ENCODE measurements at places on chromosomes 3 and 15. TPM values are rescaled to one million over a fixed set of nuclear protein-coding genes. Genes with fewer than 3 reads are reported as not detected.

DNA sequence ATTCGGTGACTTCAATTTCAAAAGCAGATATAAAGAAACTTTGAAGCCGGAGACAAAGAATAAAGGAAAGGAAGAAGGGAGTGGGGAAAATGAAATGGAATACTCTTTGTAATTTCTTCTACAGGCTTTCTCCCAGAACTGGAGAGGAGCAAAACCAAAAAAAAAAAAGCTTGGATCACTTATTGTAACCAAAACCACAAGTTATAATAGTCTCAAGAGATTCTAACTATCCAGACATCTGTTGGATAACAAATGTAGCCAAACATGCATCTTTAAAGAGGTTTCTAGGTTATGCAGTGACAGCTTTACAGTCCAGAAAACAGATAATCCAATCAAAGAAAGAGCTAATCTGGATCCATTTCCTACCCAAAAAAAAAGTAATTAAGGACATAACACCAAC is 36.2 kb downstream of the VGLL3 start:
- no peak for DNase-seq

GRCh38 chr15:98395974-98396610 is 252.2 kb upstream of the IGF1R start:
- no peak for DNase-seq

- no peak for DNase-seq
These were observed 142.3 kb upstream of the RASGRP1 start for GRCh38 chr15:38706956-38707355.

GRCh38 chr3:29333576-29333975 is 52.7 kb downstream of the RBMS3 start:
- DNase-seq = no peak

DNA sequence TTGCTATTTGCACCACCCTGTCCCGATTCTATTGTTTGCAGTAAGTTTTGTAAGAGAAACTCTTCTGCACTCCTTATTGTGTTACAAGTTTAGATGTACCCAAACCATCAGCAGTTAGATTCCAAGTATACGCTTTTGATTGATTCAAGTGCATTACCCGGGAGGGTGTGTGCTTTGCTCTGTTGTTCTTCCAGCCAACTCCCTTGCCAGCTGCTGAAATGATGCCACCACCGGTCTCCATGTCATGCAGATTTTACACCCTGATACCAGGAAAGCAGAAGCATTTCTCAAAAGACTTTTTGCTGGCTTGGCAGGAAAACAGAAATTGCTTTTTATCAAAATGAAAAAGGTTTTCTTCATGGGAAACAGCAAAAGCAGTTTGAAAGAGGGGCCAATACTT is 1006.6 kb upstream of the CFAP20DC start:
- DNase-seq = no peak

DNA sequence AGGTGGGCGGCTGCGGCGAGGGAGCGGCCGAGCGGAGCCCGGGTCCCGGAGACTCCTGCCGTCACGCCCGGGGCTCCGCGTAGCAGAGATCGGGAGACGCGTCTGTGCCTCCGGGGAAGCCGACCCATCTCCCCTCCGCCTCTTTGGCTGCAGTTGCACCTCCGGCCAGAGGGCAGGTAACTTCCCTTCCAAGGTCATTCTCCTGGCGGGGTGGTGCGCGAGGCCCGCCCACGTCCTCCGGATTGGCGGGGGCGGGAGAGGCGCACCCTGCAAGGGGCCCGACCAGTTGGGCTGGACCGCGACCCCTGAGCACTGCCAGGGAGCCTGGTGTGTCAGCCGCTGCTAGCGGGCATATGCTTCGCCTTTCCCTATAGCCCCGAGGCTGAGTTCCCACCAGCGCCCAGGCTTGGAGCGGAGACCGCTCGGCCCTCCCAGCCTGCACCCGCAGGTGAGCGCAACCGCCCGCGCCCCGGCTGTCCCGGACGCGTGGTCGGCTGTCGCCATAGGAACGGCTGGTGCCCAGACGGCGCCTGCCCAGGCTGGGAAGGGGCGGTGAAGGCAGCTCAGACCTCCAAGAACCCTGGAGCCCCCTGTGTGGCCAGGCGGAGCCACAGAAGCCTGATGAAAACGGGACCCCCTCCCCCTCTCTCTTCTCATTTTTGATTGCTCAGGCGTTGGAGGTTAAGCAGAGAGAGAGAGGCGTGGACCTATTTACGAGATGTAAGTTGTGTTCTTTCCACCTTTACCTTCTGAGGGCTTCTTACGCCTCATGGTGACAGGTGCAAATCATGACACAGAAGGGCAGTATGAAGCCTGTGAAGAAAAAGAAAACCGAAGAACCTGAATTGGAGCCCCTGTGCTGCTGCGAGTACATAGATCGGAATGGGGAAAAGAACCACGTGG is 453 bp downstream of the ZDHHC23 start:
- DNase-seq = no peak

GRCh38 chr3:21477541-21478288 is 273.3 kb downstream of the ZNF385D start:
- DNase-seq = no peak

GRCh38 chr3:66483409-66483906 is 17.4 kb downstream of the LRIG1 start:
- no peak for DNase-seq

- DNase-seq = no peak
These were observed 224.8 kb upstream of the HES1 start for GRCh38 chr3:193910886-193911738.

DNA sequence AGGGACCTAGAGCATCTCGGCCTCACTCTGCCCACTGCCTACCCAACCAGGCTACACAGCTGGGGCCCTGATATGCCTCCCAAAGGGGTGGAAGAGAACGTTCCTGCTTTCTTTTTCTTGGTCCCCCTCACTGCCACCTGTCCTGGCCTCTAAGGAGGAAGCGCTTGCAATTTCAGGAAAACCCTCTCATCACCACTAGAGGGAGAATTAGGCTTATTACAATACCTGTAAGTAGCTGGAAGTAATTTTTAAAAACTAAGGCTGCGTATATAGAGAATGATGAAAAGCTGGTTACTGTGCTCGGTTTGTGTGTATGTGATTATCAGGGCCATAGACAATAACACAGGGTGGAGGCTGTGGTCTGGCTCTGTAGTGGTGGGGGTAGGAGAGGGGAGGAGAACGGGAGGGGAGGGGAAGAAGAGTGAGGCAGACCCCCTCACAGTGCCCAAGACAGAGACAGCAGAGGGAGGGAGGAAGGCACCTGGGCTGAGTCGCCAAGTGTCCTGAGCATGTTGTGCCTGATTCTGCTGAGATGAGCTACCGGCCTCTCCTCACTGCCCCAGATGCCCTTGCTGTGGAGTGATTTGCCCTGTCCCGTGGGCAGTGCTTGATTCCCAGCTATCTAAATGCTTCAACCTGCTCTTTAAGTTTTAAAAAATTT is 3.3 kb downstream of the GABRG3 start:
- DNase-seq = no peak

DNA sequence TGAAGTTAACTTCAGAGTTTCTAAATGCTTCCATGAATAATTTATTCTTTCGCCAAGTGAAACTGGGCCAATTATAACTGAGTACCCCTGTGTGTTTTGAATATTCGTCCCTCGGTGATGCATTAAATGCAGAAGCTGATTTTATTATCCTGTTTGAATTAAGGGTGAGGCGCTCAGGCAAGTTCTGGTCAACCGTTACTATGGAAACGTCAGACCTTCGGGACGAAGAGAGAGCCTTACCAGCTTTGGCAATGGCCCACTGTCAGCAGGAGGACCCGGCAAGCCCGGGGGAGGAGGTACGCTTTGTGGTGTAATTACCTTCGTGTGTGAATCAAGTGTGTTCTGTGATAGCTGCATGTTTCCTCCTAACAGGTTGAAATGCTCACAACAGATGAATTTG is 239.8 kb downstream of the ITPR1 start:
- no peak for DNase-seq

- no peak for DNase-seq
These were observed 1.1 kb upstream of the PLD1 start for GRCh38 chr3:171811295-171811912.

- DNase-seq = no peak
These were observed 445.8 kb upstream of the NAALADL2 start for GRCh38 chr3:174413062-174413912.

- DNase-seq = no peak
These were observed 44.6 kb downstream of the HES1 start for GRCh38 chr3:194180570-194180969.

DNA sequence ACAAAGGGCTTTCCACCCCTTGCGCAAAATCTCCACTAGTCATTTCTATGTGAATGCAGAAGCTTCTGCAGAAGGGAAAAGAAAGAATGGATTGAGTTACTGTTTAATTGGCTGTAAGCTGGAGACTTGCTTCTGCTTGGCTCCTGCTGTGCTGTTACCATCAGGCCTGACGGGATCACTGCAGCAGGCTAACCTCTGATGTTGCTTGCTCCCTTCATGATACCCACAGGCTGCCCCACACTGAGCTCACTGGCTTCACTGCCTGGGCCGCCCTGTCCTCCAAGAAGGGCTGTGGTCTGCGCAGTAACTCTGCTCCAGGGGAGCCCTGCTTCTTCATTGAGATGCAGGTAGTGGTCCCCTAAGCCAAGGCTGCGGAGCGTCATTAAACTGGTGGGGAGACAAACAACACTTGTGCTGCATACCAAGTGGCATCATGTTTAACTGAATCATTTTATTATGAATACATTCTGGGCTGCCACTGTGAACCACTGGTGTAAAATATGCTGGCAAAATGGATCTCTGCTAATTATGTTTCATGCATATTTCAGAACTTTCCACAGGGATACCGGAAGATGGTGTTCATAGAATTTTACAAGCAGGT is 78.6 kb downstream of the WDR49 start:
- DNase-seq = no peak

DNA sequence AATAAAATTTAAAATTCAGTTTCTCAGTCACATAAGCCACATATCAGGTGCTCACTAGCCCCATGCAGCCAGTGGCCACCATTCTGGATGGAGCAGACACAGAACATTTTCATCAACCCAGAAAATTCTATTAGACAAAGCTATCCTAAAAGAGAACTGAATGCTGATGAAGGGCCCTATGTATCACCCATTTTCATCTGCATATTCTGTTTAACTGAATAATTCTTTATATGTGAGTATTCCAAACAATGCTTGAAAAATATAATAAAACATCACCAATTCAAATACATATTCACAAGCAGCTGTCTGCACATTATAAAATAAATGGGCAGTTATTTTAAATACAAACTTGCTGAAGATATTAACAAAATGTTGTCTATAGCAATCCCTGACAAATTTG is 14.2 kb upstream of the CFAP44 start:
- DNase-seq = no peak

Gene XCR1
- not detected for total RNA-seq

Gene GRK7
- total RNA-seq = not detected

Gene BBS4
- 13.9 TPM for total RNA-seq

Gene ACTR8
- 24.1 TPM for total RNA-seq

Gene SLC28A1
- total RNA-seq = not detected

Gene SLC9C1
- total RNA-seq = not detected

Gene MANF
- total RNA-seq = 34.6 TPM

Gene WWTR1
- 413 TPM for total RNA-seq

Gene UROC1
- not detected for total RNA-seq

Gene NEK10
- 1.4 TPM for total RNA-seq
